Astrocyte (in vitro differentiated cells and primary cell): ENCODE measurements at places on chromosomes 6 and 20. TPM values are rescaled to one million over a fixed set of nuclear protein-coding genes. Genes with fewer than 3 reads are reported as not detected.

Gene LY6G6C
- total RNA-seq: 0.41 and 0.66 TPM in 2 replicates

Gene RNF182
- 5.4 and 8.3 TPM in 2 replicates for total RNA-seq

Gene FAXC
- 7.4 and 9.9 TPM in 2 replicates for total RNA-seq

Gene HUS1B
- 1.3 and 1.6 TPM in 2 replicates for total RNA-seq

Gene FNDC1
- 6.3 and 8.6 TPM in 2 replicates for total RNA-seq

Gene FAM162B
- total RNA-seq: not detected in 2 replicates

Gene KHDC1L
- not detected in 2 replicates for total RNA-seq

Gene ACSS2
- 16.9 and 18.7 TPM in 2 replicates for total RNA-seq

Gene ADTRP
- total RNA-seq: 0.58 and 0.68 TPM in 2 replicates
